ENCODE measurements at places on chromosomes 7 and 10. TPM values are rescaled to one million over a fixed set of nuclear protein-coding genes. Genes with fewer than 3 reads are reported as not detected.

PRKCQ gene
- total RNA-seq, result 13.6 TPM

FGFR2 gene
- 0.18 TPM for total RNA-seq

ZNF117 gene
- total RNA-seq, result 8.5 TPM

MRC1 gene
- 0.18 TPM for total RNA-seq

DNA sequence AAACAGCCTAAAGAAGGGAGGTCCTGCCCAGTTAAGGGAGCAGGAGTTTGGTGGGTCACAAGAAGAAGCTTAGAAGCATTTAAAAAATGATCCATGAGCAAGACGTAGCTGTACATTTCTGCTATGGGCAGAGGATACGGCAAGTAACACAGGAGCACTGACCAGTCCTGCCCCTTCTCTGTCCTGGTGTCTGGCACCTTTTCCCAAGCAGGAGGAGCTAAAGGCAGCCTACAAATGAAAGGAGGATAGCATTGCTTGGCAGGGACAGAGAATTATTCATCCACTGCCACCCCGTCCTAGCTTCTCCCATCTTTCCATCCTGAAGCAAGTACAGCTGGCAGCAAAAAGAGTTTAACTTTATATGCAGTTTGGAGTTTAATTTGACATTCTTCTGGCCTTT is 1077.6 kb downstream of the TYW1 start:
- no peaks in the 10 kb centered on the region for H3K36me3 ChIP-seq
- H3K27me3 ChIP-seq, result no peaks in the 10 kb centered on the region
- H3K27ac ChIP-seq, result no peak overlapping the region
- H3K4me1 ChIP-seq, result no peaks in the 10 kb centered on the region

DNA sequence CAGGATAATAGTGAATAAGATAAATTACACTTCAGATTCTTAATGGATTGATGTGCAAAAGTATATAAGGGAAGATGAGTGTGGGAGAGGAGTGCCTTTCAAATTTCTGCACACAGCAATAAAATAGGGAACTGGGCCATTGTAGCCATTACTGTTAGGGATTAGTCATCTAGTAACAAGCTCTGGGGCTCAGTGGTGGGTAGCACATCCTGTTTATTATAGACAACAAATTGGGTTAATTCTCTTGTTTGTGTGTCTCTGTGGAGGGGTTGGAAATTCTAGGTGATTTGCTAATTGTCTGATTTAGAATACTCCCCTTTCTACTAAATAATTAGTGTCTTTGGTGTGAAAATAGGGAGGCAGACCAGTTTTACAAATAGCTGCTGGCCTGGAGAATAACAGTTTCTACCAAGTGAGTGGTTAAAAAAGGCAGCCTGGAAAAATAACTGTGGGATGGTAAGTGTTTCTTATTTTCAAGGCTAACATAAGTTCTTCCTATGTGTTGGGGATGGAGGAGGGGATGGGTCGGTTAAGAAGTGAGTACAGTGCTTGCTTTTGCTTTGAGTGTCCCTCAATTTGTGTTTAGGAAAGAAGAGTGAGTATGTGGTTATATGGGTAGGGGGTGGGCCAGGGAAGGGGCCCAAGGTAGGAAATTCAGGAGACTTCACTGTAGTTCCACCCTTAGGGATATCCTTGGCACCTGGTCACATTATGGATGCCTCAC is 43.3 kb upstream of the TMEM248 start:
- DNase-seq, result no peak
- H3K36me3 ChIP-seq, result peaks cover 33% of the 10 kb centered on the region
- no peak overlapping the region for H3K4me3 ChIP-seq
- no peak overlapping the region for H3K27ac ChIP-seq

GRCh38 chr10:110448682-110449418 is 48.9 kb upstream of the DUSP5 start:
- no peak overlapping the region for H3K4me3 ChIP-seq
- DNase-seq, result no peak
- no peaks in the 10 kb centered on the region for H3K36me3 ChIP-seq
- no peak overlapping the region for H3K27ac ChIP-seq
- no peaks in the 10 kb centered on the region for H3K4me1 ChIP-seq

DNA sequence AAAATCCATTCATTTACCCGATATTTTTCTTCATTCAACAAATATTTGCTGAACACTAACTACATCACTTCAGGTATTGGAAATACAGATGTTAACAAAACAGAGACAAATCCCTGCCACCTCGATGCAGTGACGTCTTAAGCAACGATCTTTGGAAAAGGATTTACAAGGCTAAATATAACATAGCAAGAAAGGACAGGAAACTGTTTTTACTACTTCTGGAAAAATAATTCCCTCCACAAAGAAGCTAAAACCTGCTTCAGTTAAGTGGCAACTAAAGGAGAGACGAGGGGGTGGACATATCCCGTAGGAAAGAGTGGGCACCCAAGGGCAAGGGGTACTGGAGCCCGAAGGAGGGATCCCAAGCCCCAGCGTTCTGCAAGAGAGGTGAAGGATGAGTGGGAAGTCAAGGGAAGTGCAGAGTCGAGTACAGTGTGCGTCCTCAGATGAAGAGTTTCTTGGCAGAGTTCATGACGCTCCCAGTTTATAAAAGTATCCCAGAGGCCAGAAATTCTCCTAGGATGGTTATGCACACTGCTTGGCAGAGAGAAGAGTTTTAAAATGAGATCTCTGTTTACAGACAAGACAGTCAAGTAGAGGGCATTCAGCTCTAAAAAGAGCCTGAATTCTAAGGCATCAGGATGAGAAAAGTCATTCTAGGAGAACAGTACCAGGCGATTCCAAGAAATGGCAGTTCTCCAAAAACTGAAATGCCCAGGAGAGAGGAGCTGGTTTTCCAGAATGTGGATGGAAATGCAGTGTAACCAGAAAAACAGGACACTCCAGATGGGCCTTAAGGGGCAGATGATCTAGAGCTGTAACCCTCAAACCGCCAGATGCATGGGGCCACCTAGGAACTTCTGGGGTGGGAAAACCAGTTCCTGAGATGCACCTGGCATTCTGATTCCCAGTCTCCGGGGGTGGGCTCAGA is 97.3 kb downstream of the GRB10 start:
- no peaks in the 10 kb centered on the region for H3K27me3 ChIP-seq
- H3K36me3 ChIP-seq, result peaks cover 23% of the 10 kb centered on the region
- no peak for DNase-seq
- H3K27ac ChIP-seq, result no peak overlapping the region
- no peaks in the 10 kb centered on the region for H3K4me1 ChIP-seq

DNA sequence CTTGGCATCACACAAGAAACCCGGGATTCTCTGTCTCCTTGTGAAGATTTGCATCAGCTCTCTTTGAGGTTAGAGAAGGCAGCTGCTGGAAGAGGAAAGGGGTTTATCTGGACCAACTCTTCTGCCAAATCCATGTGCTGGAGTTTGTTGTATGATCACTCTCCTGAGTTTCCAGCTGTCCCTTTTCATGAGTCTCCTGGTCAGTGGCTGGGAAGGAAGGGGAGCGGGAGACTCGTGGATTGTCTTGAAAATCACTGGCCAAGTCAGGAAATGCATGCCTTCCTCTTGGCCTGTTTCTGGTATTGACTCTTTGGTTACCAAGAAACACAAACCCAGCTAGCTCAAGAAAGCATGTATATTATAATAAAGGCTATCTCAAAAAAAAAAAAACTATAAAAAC is 38.8 kb downstream of the TACR2 start:
- no peak overlapping the region for H3K27ac ChIP-seq
- H3K36me3 ChIP-seq, result peaks cover 100% of the 10 kb centered on the region
- H3K27me3 ChIP-seq, result no peaks in the 10 kb centered on the region
- DNase-seq, result no peak
- no peak overlapping the region for H3K4me3 ChIP-seq

- H3K36me3 ChIP-seq, result no peaks in the 10 kb centered on the region
- H3K27ac ChIP-seq, result no peak overlapping the region
- H3K4me3 ChIP-seq, result no peak overlapping the region
- H3K4me1 ChIP-seq, result no peaks in the 10 kb centered on the region
- DNase-seq, result no peak
- H3K27me3 ChIP-seq, result no peaks in the 10 kb centered on the region
Measured at GRCh38 chr10:119221666-119222065, 14.3 kb downstream of the GRK5 start.

- DNase-seq, result no peak
- no peaks in the 10 kb centered on the region for H3K36me3 ChIP-seq
- peaks cover 7% of the 10 kb centered on the region for H3K4me1 ChIP-seq
- no peaks in the 10 kb centered on the region for H3K27me3 ChIP-seq
Measured at GRCh38 chr10:25557136-25557535, 376.9 kb upstream of the MYO3A start.

GRCh38 chr7:49346195-49346899 is 422.0 kb downstream of the CDC14C start:
- no peak overlapping the region for H3K4me3 ChIP-seq
- H3K4me1 ChIP-seq, result no peaks in the 10 kb centered on the region
- H3K27ac ChIP-seq, result no peak overlapping the region
- H3K27me3 ChIP-seq, result no peaks in the 10 kb centered on the region
